ENCODE measurements at places on chromosomes 1 and 21.

GRCh38 chr21:45643021-45643980 is at the start of gene PCBP3:
TSS of gene PCBP3 (plus strand) at chr21:45643725. CDS start at chr21:45850086, 206,361 bp downstream.
- H3K27ac ChIP-seq = no peak within 1 kb of the TSS
- peaks cover 41% of the 10 kb centered on the region for H3K4me1 ChIP-seq
- H3K27me3 ChIP-seq = peaks cover 17% of the 10 kb centered on the region

DNA sequence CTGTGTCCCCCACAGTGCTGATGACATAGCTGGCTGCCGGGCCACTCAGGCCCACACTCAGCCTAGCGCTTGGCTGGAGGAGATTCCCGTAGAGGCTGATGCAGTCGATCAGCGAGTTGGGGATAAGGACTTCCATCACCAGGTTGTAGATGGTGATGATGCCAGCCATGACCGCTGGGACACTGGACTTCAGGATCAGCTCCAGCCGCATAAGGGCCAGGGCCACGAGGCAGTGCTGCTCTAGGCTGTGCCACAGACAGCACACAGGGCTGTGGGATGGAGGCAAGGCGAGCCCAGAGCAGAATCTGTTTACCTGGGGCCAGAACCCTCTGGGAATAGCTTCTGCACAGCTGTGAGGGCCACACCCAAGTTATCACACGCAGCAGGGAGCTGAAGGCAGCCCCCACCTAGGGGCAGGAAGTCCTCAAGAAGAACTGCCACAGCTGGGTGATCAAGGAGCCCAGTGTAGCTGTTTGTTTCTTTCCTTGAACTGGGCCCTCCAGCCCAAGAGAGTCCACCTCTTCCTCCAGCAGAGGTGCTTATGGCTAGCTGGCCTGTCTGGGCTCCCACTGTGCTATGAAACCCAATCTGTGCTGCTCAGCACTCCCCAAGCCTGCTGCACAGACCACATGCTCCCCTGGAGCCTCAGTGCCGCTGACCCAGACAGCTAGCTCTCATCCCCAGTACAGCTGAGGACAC is 6.2 kb downstream of the SLC2A1 start:
- H3K27me3 ChIP-seq = no peaks in the 10 kb centered on the region
- H3K27ac ChIP-seq = peak overlapping the region; percentile 43
- peaks cover 30% of the 10 kb centered on the region for H3K36me3 ChIP-seq
- peak; percentile 37 for DNase-seq

- no peaks in the 10 kb centered on the region for H3K27me3 ChIP-seq
- no peaks in the 10 kb centered on the region for H3K36me3 ChIP-seq
- no peak overlapping the region for H3K27ac ChIP-seq
- peak; percentile 12 for DNase-seq
Observed at GRCh38 chr21:14403681-14404318, 20.9 kb upstream of the HSPA13 start.

DNA sequence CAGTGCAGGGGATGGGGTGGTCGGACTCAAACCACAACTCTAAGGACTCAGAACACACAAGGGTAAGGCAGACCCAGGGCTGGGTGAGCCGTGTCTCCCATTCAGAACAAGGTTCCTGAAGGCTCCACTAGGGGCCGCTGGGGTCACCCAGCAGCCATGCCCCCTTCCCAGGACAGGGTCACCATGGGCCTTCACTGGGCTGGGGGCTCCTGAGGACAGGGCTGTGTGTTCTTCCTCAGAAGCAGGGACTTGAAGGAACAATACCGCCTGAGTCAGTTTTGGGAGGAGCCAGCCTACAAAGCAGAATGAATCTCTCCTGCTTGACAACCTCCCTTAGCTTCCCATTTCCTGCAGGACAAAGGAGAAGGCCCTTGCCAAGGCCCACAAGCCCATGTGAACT is 15.4 kb downstream of the RIMS3 start:
- H3K27ac ChIP-seq = no peak overlapping the region
- peak; percentile 13 for DNase-seq
- no peaks in the 10 kb centered on the region for H3K27me3 ChIP-seq
- H3K4me1 ChIP-seq = peaks cover 10% of the 10 kb centered on the region
- H3K36me3 ChIP-seq = no peaks in the 10 kb centered on the region

DNA sequence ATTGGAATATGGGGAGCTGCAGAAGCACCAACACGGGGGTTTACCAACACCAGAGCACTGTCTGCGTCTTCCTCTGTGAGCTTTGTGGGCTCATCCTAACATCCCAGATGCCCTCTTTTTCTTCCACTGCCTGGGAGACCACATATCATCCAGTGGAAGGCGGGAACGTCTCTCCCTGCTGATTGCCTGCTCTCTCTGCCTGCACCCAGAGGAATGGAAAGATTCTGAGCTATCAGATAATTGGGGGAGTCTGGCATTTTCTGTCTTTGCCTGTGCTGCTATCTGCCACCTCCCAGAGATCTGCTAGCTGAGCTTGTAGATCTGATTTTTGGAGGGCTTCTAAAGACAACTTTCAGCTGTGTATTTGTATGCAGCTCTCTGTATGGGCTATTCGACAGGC is 166.2 kb upstream of the PLXNA2 start:
- H3K27ac ChIP-seq = no peak overlapping the region
- H3K36me3 ChIP-seq = no peaks in the 10 kb centered on the region
- no peaks in the 10 kb centered on the region for H3K4me1 ChIP-seq
- no peak overlapping the region for H3K4me3 ChIP-seq

DNA sequence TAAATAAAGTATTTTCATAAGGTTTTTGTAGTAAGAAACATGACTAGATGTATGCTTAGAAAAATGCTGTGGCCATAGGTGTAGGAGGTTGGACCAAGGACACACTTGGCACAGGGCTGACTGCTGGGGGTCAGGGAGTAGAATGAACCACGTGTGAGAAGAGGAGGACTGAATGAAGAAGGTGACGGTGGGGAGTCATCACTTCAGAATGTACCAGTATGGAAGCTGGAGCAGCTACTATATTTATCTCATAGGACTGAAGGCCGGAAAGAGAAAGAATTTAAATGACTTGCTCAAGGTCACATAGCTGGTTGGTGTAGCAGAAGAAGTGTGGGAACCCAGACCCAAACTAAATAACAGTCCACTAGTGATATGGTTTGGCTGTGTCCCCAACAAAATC is 79.8 kb upstream of the HAO2 start:
- no peak overlapping the region for H3K4me3 ChIP-seq
- no peak overlapping the region for H3K27ac ChIP-seq
- H3K36me3 ChIP-seq = no peaks in the 10 kb centered on the region
- no peaks in the 10 kb centered on the region for H3K27me3 ChIP-seq

DNA sequence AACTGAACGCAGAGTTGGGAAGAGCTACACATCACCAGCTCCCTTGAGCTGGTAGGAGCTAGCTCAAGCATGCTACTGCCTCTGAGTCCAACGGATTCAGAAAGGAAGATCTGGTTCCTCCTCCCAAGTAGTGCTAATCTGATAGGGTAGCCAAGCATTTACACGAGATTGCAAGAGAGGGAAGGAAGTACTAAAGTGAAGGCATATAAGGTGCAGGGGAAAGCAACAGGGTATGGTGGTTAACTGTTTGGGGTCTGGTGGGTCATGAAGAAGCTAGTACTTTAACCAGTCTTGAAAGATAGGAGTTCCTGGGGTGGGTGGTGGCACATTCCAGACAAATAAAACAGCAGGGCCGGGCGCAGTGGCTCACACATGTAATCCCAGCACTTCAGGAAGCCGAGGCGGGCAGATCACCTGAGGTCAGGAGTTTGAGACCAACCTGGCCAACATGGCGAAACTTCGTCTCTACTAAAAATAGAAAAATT is 20.2 kb upstream of the ZNF436 start:
- H3K4me3 ChIP-seq = no peak overlapping the region
- H3K36me3 ChIP-seq = no peaks in the 10 kb centered on the region

DNA sequence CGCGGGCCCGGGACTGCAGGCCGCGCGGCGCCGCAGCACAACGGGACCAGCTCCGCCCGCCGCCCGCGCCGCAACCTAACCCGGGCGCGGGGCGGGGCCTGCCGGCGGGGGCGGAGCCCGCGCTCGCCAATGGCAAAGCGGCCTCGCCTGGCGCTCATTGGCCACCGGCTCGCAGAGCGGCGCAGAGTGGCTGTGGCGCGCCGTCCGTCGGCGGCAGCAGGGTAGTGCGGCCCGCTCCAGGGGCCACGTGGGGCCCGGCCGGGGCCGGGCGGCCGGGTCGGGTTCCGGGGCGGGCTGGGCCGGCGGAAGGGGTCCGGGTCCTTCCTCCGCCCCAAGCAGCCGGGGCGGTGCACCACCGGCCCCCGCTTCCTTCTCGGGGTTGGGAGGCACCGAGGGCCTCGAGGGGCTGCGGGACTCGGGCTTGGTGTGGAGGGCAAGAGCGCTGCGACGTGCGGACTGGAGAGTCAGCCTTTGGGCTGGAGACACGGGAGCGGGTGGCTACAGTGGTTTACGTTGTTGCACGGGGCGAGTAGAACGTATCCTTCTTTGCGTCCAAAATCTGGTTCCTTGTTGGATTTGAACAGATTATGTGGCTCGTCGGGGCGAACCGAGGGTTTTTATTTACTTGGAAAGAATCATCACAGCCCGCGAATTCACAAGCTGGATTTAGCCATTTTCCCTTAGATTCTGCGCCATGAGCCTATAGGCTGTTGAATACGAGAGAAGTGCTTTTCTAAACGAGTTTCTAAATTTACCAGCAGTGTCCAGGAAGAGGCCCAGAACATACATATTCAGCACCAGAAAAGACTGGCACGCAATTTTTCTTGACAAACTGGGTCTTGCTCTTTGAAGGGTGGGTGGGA is at the start of gene SRM:
Gene SRM, minus strand, starts transcription at position 51 of the 863 bp plus-strand sequence. CDS start 75 bp downstream, outside the sequence.
- peaks cover 32% of the 10 kb centered on the region for H3K4me1 ChIP-seq
- H3K36me3 ChIP-seq = peaks cover 23% of the 10 kb centered on the region
- H3K4me3 ChIP-seq = peak within 1 kb of the TSS; percentile 76
- peak; percentile 81 for DNase-seq

- peaks cover 6% of the 10 kb centered on the region for H3K4me1 ChIP-seq
- H3K36me3 ChIP-seq = no peaks in the 10 kb centered on the region
- no peak overlapping the region for H3K4me3 ChIP-seq
- no peak overlapping the region for H3K27ac ChIP-seq
- H3K27me3 ChIP-seq = no peaks in the 10 kb centered on the region
- no peak for DNase-seq
Observed at GRCh38 chr1:116852910-116853309, 56.8 kb upstream of the PTGFRN start.

- no peak for DNase-seq
- no peak overlapping the region for H3K4me3 ChIP-seq
- no peak overlapping the region for H3K27ac ChIP-seq
- H3K4me1 ChIP-seq = peaks cover 24% of the 10 kb centered on the region
- no peaks in the 10 kb centered on the region for H3K36me3 ChIP-seq
Observed at GRCh38 chr21:31505975-31506374, 153.5 kb upstream of the SOD1 start.

DNA sequence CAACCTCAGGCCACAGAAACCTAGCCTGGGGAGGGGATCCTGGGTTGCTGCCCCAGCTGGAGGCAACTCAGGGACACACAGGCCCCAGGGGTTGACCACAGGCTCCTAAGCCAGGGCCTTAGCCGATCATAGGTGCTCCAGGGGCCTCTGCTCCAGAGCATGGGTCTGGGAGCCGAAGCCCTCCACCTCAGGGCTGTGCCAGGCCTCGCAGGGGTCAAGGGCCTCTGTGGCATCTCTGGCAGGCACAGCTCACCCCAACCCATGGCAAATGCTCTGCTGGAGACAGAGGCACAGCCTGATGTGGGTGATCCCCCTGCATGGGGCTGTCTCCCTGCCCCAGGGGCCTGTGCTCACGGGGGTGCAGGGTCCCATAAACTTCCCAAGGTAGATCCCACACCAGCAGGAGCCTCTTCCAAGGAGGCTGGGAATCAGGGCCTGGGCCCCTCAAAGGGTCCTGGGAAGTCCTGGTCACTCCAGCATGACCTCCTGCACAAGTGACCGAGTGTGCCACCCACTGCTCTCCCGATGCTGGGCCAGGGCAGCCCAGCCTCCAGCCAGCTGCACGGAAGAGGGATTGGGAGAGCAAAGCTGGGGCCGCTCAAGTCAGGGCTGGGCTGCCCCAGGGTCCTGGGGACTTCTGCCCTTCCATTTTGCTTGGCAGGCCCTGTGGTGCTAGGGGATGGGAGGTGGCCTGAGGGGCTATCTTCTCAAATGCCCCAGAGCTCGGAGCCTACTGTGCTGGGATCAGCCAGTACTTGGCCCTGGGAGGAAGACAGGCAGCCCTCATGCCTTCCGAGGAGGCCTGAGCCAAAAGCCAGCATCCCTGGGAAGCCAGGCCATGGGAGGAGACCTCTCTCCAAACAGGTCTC is 22.2 kb upstream of the PRSS38 start:
- H3K27me3 ChIP-seq = no peaks in the 10 kb centered on the region
- no peak overlapping the region for H3K4me3 ChIP-seq
- DNase-seq = no peak
- H3K4me1 ChIP-seq = peaks cover 17% of the 10 kb centered on the region
- no peak overlapping the region for H3K27ac ChIP-seq

DNA sequence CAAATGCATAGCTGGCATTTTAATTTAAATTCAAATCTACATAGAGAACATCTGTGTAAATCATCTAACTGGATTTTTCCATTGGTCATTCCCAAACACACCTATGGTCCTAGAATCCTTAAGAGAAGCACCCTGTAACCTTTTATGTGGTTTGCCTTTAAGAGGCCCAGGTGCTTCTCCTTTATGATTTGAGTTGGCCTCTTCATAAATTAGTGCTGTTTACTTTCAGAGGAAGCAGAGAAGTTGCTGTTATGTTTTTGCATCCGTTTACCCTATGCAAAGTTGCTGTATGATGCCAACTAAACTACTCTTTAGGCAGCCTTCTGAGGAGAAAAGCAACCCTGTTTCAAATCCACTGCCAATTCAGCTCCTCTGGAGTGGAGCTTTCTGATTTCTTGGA is 193.8 kb downstream of the HS2ST1 start:
- H3K27ac ChIP-seq = no peak overlapping the region
- H3K36me3 ChIP-seq = no peaks in the 10 kb centered on the region
- H3K27me3 ChIP-seq = no peaks in the 10 kb centered on the region
- DNase-seq = no peak
- no peak overlapping the region for H3K4me3 ChIP-seq

DNA sequence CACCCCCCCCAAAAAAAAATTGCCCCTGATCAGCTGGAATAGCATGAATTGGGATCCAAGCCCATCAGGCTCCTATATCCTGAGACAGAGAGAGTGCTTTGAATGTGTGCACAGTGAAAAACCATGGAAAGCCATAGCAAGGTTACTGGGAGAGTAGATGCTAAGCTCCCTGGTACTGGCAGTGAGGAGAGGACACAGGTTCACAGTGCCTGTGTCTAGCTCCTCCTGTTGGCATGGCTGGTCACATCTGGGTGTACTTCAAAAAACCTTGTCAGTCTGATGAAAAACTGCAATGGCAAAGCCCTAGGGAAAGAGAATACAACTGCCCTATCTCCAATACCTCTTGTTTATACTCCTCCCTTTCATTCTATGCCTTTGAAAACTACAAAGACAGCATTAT is 12.9 kb downstream of the COPA start:
- no peak overlapping the region for H3K4me3 ChIP-seq
- H3K27me3 ChIP-seq = no peaks in the 10 kb centered on the region
- no peak for DNase-seq
- no peak overlapping the region for H3K27ac ChIP-seq
- H3K36me3 ChIP-seq = peaks cover 98% of the 10 kb centered on the region

DNA sequence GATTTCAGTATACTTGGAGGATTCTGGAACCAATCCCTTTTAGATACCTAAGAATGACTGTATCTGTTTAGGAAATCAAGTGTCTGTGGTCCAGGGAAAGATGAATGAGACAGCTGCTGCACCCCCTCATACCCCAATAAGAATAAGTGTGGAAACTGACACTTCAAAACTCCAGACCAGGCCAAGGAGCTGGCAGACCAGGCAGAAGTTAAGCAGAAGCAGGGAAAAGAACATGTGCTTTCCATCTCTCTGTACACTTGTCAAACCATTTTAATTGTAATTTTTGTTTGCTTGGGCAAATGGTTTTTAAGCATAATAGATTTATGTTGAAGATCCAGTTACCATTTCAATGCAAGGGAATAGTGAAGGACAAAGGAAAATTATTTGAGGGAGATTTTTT is 100.2 kb downstream of the GREM2 start:
- H3K36me3 ChIP-seq = no peaks in the 10 kb centered on the region
- no peaks in the 10 kb centered on the region for H3K27me3 ChIP-seq
- no peaks in the 10 kb centered on the region for H3K4me1 ChIP-seq
- no peak for DNase-seq
- no peak overlapping the region for H3K4me3 ChIP-seq

Measured in CD4-positive, alpha-beta T cell (primary cell).